ENCODE measurements at places on chromosomes 3 and 15.
A peak's percentile ranks its signal among the peaks of the same experiment; 100 is the strongest.

GRCh38 chr3:169879845-169880575 lies 10.3 kb upstream of the LRRC31 start:
- DNase-seq: no peak

- no peak for DNase-seq
Observed at GRCh38 chr3:103126115-103126514, 691.3 kb downstream of the ZPLD1 start.

DNA sequence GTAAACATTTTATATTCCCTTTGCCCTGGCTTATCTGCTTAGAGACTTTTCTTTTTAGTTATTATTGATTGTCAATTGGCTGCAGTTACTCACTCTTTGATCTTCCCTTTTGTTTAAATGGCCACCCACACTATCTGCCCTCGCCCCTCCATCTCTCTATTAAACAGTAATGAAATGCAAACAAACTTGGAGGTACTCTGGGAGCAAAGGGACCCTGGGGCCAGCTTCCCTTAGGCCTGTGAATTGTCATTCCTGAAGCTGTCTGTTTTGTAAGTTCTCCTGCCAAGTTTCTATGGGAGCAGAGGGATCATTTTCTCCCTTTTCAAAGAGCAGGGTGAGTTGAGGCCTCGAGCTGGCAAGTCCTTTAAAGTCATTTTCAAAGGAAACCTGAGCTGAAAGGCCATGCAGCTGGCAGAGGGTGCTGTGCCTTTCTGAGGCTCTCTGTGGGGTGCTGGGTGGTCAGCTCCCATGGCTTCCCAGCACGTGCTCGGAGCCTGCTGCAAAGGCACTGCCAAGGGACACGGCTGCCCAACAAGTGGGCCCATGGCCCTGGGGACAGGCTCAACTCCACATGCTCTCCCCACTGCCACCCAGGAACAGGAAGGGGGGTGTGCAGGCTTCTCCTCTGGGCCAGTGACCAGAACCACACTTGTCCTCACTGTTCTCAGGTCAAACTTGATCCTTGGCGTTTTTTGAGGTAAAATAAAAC lies 17.4 kb upstream of the RTP2 start:
- DNase-seq: no peak

GRCh38 chr3:70550723-70551319 lies 238.4 kb upstream of the MDFIC2 start:
- peak; percentile 32 for DNase-seq

GRCh38 chr15:58324533-58324932 lies 107.3 kb upstream of the LIPC start:
- DNase-seq: no peak

- no peak for DNase-seq
Observed at GRCh38 chr3:117750674-117751269, 1041.2 kb downstream of the TUSC7 start.

DNA sequence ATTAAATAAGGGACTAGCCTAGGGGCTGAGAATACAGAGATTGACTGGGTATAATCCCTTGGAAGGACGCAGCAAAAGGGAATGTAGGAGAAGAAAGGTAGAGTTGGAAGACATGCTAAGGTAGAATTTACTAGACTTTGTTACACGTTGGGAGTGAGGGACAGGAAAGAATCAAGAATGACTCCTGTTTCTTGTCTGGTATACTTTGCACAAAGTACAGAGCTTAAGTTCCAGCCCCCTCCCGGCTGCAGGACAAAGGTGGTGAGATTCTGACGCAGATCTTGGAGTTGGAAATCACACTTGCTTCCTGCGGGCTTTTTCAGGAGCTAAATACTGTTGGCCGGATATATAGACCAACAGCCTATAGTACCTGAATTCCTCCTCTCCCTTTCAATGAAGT lies 895 bp downstream of the HYKK start:
- no peak for DNase-seq

- DNase-seq: no peak
Observed at GRCh38 chr3:84125760-84126159, 833.0 kb upstream of the CADM2 start.

DNA sequence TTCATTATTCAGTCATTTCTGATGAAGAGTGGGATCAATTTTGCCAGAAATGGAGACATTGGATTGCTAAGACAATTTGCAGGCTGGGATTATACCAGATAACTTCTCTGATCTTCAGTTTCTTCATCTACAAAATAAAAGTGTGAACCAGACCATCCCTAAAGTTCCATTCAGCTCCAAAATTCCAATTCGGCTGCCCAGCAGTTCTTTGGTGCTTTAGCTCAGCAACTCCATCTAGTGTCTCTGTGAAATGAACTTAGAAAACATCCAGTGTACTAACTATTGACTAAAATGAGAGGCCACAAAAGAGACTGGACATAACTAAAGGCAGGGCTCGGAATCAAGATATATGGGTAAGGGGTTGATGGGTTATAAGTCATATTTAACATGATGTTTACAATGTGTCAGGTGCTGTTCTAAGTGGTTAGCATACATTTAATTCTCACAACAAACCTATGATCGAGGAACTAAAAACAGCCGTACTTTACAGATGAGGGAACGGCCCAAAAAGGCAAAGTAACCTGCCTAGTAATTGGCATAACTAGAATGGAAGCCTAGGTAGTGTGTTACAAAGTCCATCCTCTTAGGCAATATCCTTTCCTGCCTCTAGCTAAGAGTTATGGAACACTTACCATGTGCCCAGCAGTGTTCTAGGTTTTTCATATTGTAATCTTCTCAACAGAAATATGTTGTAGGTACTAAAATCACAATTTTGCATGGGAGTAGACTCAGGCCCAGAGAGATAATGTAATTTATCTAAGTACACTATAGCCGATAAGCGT lies 17.0 kb downstream of the THAP10 start:
- DNase-seq: no peak

DNA sequence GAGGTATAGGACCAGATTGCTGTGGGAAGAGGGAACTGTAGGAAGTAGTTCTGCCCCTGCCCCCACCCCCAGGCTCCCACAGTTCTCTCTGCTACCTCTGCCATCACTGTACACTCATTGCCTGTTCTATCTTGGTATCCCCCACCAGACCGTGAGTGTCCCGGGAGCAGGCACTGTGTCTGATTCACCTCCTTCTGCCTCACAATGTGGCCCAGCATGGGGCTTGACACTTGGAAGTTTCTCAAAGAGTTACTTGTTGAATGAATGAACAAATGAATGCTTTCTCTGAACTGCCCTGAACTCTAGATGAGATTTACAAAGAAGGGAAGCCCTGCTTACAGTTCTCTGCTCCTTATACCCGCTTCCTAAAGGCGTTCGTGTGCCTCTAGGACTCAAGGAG lies 27.1 kb upstream of the PIK3CB start:
- no peak for DNase-seq

GRCh38 chr15:91890614-91891013 lies 37.1 kb downstream of the SLCO3A1 start:
- DNase-seq: no peak

DNA sequence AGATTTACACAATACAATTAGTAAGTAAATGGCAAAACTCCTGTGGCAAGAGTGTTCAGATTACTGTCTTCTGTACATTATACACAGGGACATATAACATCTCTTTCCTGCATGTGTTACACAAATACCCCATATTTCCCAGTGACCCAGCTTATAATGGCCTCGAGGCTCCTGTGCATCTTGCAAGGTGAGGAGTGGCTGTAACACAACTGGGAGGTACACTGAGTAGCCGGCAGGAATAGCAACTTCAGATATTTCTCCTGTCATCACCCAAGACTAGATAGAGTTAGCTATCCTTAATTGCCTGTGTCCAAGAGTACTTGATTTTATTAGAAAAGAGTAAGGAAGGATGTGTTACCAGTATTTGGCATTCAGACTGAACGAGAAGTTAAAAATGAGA lies 5.6 kb downstream of the GMPS start:
- DNase-seq: no peak

- DNase-seq: no peak
Observed at GRCh38 chr15:61889706-61890105, 170.5 kb downstream of the VPS13C start.

GRCh38 chr3:121863801-121864200 lies 28.8 kb downstream of the EAF2 start:
- no peak for DNase-seq

GRCh38 chr15:33742800-33743199 lies 225.5 kb upstream of the CHRM5 start:
- no peak for DNase-seq

GRCh38 chr3:142574665-142575064 lies 3.9 kb downstream of the ATR start:
- no peak for DNase-seq

DNA sequence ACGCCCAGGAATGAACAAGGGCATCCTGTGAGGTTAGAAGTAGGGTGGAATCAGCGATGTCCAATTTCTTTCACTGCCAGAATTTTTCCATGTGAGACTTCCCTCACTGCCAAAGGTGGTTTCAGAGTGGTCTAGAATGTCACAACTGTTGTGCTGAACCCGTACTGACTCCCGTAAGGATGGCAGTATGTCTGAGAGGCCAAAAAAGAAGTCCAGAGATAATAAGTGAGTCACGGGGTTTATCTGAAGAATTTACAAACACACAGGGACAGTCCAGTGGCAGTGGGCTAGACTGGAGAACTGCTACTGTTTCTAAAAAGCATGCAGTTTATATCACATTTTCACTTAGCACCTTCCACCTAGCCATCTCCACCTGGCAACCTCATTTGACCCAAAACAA lies 160.6 kb upstream of the ATP10A start:
- no peak for DNase-seq

DNA sequence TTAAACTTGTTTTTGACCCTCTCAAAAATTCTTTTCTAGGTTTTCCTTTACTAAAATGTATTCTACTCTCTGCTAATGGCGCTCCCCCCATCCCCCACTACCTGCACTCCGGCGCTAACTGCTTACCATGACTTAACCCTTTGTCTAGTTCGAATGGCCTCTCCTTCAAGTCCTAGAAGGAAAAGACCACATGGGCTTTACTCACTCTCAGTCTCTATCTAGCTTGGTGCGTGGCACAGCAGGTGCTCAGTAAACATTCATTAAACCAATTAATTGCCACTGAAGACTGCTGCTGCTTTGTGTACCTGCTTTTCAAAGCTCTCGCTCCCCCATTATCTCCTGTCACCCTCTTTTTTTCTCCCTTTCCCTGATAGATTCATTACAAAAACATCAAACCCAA lies 457.7 kb upstream of the THRB start:
- no peak for DNase-seq

DNA sequence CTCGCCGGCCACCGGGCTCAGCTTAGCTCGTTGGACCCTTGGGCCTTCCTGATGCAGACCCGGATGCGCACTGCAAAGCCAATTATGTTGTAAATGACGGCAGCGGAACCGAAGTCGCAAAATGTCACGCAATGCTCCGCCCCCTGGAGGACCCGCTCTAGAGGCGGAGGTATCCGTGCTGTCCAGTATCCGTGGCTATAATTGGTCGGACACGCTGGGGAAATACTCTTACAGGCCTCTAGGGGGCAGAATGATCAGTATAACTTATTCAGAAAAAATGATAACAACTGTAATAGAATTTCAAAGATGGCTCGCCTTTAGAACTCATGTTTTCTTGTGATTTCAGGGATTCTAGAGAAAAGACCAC lies at the start of gene PRR23B:
Gene PRR23B (minus strand): TSS at position 59 of the 367 bp plus-strand sequence. CDS start 265 bp downstream, outside the sequence.
- DNase-seq: no peak

DNA sequence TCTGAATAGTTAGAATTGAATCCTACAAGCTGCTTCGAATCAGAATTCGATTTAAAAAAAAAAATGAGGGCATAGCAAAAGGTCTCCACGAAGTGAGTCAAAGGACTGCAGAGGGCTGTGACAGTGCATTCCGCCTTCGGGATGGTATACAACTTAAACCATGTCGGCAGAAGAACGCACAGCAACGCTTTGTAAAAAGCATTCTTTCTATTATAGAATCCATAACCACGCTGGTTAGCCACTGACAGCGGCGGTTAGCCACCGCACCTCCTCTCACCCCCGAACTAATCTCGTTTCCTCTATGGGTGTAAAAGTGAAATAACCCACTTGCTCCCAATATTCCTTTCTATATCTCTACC lies 664 bp upstream of the PIK3CA start:
- no peak for DNase-seq

- DNase-seq: no peak
Observed at GRCh38 chr3:164095279-164095678, 983.0 kb downstream of the SI start.

DNA sequence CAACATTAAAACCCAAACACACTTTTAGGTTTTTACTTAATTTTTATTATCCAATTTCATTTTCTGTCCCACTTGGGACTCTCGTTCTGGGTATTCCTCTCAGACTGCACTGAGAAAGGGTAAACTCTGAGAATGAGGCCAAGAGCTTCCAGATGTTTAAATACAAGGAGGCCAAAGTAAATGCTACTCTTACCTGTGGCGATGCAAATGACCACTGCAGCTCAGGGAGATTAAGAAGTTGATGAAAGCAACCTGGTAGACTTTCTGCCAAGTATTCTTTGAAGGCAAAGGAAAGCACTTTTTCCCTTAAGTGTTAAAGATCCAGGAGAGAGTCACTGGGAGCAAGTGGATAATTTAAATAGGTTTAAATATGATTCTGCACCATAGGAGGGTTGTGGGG lies 39.1 kb downstream of the NPTN start:
- DNase-seq: no peak

DNA sequence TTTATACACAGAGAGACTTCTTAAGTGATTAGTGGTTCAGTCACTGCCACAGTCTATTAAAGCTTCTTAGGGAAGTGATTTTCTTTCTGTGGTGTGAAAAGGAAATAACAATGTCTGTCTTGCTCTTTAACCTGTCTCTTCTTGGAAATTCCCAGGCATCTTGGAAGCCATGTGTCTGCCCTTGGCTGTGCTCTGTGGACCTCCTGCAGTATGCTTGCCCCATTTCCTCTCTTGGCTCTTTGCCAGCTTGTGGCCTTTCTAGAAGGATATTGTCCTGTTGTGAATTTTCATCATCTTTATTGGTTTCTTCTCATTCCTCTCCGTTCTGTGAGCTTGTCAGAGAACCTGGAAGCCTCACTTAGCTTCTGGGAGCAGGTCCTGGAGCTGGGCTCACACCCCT lies 338.4 kb upstream of the C2CD4B start:
- DNase-seq: no peak

- DNase-seq: no peak
Observed at GRCh38 chr3:39126532-39127071, 19.1 kb downstream of the TTC21A start.

Data from muscle of back (tissue), 13 donors.